ENCODE measurements at places on chromosomes 5 and 9.

- DNase-seq = no peak
Measured at GRCh38 chr5:69489246-69489645, 3.3 kb upstream of the OCLN start.

GRCh38 chr9:99340281-99340680 lies 118.2 kb downstream of the SEC61B start:
- no peak for DNase-seq

DNA sequence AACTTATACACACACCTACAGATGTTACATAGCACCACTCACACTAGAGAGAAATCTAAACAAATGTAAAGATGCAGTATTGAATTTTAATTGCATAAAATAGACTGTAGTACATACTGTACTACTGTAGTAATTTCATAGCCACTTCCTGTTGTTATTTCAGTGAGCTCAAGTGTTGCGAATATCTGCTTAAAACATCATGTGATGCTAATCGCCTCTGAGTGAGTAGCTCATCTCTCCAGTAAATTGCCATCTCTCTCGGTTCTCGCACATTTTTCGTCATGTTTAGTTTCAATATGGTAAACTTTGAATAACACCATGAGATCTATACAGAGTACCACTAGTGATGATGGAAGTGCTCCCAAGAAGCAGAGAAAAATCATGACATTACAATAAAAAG lies 22.0 kb upstream of the ARHGEF28 start:
- DNase-seq = no peak

DNA sequence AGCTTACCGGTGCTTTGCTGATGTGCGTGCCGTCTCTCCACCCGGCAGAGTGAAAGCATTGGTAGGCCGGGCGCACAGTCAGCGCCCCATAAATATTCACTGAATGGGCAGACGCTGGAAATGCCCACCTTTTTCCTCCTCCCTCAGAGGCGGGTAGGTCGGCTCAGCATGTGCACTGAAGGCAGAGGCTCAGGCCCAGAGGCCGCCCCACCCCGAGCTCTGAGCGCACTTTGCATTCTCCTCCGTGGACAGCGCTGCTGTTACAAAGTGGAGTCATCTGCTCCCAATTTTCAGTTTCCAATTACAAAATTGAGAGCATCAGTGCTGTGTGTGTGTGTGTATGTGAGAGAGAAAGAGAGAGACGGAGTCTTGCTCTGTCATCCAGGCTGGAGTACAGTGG lies 10.6 kb downstream of the UCK1 start:
- DNase-seq = no peak

DNA sequence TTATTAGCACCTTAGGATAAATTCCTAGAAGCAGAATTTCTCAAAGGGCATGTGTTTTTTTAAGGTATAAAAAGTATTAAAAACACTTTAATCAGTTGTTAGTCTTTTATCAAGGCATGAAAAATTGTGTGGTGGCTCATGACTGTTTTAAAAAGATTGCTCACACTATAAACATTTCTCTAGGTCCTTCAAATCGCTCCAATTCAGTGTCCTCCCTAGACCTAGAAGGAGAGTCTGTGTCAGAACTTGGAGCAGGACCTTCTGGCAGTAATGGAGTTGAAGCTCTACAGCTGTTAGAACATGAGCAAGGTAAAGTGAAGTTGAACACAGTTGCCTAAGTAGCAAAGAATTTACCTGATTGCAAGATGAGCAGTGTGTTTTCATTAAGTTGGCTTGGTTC lies 62.0 kb downstream of the GAPVD1 start:
- no peak for DNase-seq

- peak; percentile 9 for DNase-seq
Measured at GRCh38 chr5:141814064-141814964, 63.9 kb downstream of the PCDH1 start.

DNA sequence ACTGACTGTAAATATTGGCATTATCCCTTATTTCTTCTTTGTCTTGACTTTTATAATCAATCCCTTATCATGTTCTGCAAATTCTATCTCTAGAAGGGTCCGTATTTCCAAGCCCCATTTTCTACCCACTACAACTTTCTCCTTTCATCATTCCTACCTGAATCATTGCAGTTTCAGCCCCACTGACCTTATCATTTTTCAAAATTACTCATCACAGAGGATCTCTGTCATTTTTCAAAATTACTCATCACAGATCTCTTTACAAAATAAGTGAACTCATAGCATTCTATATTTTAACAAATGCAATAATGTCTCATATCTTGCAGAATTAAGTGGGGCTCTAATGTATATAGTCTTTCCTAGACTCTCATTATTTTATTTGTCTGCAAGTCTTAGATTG lies 256.9 kb upstream of the COX7C start:
- DNase-seq = no peak

- peak; percentile 87 for DNase-seq
Measured at GRCh38 chr9:38689678-38690077, 30.3 kb downstream of the FAM240B start.

- no peak for DNase-seq
Measured at GRCh38 chr5:163303718-163304117, 133.7 kb upstream of the CCNG1 start.

GRCh38 chr5:42887097-42887496 lies 75.4 kb upstream of the SELENOP start:
- no peak for DNase-seq

- no peak for DNase-seq
Measured at GRCh38 chr9:3241290-3241689, 284.5 kb downstream of the RFX3 start.

DNA sequence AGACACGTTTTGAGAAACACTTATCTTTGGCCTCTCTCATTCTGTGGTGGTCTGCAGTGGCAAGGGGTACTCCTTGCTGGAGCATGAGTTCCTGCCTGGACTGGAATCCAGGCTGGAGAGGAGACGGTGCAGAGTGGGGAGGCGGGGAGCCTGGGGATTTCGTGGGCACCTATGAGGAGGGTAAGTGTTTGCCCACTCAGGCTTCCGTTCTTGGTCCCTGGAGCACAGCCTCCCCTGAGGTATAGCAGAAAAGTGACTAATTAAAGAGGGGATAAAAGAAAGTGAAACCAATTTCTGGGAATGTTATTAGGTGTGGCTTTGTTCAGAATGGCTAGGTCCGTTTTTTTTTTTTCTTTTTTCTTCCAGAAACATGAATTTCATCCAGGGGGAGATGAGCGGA lies 90.8 kb downstream of the ARHGAP26 start:
- no peak for DNase-seq

DNA sequence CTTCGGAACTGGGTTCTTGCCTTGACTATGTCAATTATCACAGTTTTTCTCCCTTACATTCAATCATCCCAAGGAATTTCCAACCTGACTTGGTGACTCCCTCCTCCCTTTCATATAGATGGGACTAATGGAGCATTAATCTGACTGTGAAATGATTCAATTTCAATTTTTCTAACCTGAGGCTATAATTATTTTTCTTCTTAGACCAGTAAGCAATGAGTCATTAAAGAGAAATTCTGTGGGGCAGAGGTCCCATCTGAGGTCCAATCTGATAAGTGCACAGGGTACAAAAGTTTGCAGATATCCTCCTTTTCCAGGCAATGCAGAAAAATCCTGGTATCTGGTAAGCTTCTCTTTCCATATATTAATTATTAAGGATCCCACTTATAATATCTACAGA lies 18.9 kb downstream of the PDE4D start:
- no peak for DNase-seq

GRCh38 chr9:3332802-3333201 lies 193.0 kb downstream of the RFX3 start:
- DNase-seq = no peak

DNA sequence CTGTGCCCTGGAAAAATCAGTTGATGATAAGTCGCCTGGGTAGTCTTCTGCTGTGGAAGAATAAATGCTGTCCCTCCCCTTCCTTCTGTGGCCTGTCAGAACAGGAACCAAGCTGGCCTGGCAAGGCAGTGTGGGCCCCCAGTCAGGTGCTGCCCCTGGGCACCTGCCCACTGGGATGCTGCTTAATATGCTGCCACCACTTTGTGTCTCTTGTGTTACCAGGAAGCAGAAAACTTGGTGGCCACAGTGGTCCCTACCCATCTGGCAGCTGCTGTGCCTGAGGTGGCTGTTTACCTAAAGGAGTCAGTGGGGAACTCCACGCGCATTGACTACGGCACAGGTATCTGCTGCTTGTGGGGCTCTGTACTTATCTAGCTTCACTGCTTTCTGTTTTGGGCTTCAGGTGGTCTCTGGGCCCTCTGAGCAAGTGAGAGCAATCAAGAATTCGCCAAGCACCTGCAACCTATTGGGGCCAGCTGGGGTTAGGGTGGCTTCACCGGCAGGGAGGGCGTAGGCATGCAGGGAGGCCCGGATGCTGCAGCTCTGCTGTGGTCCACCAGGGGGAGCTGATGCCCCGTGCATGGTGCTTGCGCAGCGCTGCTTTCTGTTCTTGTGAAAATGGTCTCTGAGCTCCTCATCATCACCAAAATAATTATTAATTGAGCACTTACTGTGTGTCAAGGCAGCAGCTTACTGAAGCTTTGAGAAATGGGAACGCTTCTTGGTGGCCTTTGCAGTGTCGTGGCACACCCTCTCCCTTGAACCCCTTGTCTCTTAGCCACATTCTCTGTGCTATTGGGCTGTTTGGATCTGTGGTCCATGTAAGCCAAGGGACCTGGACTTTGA lies 20.3 kb downstream of the PTPA start:
- DNase-seq = peak; percentile 42

DNA sequence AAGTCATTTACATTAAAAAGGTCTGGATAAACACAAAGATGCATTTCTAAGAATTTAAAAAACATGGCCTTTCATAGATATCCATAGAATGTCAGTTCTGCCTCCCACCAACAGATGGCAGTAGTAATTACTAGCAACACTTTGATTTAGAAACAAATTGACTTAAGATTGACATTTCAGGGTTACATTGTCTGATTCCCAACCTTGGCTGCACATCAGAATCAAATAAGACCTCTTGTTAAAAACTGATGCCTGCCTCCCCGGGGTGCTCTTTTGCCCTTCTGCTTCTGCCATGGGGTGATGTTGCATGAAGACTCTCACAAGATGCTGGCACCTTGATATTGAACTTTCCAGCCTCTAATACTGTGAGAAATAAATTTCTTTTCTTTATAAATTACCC lies 146.2 kb upstream of the GPR151 start:
- no peak for DNase-seq

DNA sequence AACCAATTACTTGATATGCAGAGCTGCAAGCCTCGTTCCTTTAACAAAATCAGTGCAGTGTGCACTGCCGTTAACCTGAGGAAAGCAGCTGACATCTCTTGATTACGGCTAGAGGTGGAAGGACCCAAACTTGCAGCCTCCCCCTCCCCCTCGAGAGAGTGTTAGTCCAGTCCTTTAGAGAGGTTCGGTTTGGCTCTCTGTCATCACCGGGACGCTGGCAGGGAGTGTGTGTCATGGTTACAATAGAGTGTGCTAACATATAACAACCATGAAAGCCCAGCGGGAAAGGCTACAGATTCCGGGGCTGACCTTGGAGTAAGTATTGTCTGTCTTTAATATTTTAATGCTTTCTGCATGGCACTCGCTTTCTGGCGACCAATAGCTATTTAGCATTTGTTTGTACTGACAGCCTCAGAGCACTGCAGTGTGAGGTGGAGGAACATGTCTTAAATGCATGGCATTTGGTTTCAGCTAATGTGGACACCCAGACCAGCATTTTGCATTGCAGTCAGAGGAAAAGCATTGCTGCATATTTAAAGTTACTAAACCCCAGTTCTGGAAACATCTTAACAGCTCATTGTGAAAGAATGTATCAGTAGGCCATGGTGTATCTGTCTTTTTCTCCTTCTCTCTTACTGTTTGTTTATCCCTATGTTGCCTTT lies 237.5 kb downstream of the CD180 start:
- DNase-seq = no peak

DNA sequence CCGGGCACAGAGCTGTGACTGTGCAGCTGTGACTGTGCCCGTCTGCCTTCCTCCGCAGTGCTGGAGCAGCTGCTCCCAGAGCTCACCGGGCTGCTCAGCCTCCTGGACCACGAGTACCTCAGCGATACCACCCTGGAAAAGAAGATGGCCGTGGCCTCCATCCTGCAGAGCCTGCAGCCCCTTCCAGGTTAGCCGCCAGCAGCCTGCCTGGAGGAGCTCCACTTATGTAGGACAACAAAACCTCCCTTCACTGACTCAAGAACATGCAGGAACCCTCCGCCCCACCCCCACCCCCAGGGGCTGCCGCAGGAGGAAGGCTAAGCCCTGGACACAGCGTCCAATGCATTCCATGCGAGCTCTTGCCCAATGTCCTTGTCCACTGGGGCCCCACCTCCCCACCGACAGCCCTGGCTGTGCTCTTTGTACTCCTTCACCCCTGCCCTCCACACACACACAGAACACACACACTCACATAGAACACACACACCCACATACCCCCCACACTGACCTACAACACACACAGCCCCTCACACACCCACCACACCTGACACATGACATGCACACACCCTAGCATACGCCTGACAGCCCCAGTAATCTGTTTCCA lies 27.9 kb downstream of the AFAP1L1 start:
- no peak for DNase-seq

GRCh38 chr5:154058055-154059038 lies 19.6 kb downstream of the MFAP3 start:
- DNase-seq = no peak

GRCh38 chr5:96143450-96143849 lies 181.8 kb upstream of the ELL2 start:
- DNase-seq = no peak

DNA sequence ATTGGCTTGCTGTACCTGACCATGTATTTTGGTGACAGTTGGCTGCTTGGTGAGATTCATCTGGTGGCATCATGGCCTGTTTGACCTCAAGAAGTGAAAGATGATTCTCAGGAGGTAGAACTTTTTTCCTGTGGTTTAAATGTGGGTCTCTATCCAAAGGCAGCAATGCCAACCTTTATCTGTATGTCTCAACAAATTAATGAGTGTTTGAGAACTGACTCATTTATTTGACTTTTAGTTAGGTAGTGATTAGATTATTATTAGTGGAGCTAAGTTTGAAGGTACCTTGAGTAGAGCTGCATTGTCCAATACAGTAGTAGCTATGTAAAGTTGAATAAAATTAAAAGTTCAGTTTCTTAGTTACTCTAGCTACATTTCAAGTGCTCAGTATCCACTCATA lies 48.2 kb downstream of the TLE4 start:
- no peak for DNase-seq

DNA sequence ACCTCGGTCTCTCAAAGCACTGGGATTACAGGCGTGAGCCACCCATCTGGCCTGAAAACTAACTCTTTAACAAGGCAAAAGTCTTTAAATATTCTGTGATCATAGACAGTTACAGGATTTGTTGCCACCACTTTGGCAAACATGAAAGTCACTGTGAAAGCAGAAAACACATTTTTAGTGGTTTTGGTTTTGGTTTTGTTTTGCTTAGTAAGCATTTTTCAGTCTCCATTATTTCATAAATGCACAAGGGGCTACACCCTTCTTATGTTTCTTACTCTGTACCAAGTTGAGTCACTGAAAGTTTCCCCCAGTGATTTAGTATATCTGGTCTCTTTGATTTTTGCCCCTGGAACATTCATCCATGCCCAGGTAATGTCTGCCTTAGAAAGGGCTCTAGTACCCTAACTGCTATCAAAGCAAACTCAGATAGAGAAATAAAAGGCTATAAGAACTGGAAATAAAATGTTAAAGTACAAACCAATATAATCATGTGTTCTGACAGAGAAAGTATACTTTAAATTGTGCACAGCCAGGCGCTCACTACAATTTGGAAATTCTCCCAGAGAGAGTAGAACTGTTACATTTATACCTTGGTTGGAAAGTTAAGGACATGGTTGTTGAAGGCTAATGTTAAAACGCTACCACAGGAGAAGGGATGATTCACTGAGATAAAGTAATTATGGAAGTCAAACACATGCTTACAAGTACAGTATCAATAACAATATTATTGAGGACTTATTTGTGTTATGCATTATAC lies 1022.5 kb upstream of the DMAC1 start:
- no peak for DNase-seq

- DNase-seq = no peak
Measured at GRCh38 chr5:74971947-74972460, 80.4 kb downstream of the GCNT4 start.
